ENCODE measurements at places on chromosomes 12 and 14. TPM values are rescaled to one million over a fixed set of nuclear protein-coding genes. Genes with fewer than 3 reads are reported as not detected.
A peak's percentile ranks its signal among the peaks of the same experiment; 100 is the strongest.

DNA sequence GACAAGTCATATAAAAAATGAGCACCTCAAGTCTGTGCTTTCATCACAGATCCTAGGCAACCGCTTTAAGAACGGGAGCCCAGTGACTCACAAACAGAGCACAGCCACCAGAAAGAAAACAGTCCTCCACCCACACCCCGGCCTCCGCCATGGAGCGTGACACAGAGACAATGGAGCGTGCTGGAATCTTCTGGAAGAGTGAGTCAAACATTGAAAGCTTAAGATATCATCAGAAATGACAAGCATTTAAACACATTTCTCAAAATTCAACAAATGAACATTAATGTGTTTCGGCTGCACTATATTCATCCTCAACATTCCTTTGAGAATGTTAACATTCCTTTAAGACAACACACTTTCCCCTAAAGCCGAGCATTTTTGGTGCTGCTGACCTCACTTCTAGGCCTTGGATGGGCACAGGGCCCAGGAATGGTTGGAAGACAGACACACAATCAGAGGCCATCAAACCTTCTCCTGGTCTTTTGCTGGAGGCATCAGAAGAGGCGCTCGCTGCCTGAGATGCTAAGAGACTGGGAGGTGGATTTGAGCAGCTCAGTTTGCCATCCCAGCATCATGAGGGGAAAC, 23.6 kb upstream of the TMEM132D start:
- DNase-seq: peak; percentile 81

DNA sequence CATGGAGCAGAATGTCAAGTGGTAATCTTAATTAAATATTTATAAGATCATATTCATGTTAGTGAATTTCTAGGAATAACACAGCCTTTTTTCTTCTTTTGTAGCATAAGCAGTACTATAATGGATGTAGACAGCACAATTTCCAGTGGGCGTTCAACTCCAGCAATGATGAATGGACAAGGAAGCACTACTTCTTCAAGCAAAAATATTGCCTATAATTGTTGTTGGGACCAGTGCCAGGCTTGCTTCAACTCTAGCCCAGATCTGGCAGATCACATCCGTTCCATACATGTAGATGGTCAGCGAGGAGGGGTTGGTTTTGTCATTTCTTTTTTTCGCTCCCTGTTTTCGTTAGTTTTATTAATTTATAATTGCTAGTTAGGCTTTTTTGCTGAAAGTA, 23.1 kb downstream of the AEBP2 start:
- no peak for DNase-seq

DNA sequence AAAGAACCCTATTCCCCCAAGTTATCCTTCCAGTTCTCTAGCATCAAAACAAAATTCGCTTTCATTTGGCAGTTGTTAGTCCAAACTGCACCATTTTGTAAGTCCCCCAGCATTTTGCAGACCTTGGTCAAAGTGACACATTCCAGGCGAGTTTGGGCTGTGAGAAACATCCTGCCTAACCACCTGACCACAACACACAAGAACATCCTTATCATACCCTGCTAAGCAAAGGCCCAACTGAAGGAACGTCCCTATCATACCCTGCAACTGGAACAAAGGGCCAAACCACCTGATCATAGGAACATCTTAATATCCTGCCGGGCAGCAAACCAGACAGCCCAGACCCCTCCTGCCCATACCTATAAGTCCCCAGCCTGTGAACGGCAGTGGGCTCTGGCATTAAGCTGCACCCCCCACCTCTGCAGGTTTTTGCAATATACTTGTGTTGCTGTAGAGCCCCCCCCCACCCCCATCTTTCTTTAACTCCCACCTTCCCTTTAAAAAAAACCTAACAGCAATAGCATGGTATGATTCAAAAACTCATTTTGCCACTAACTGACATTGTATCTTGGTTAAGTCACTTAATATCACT, 2.7 kb downstream of the PCNX4 start:
- DNase-seq: no peak

GRCh38 chr14:55926007-55926406, 192.2 kb upstream of the PELI2 start:
- no peak for DNase-seq

DNA sequence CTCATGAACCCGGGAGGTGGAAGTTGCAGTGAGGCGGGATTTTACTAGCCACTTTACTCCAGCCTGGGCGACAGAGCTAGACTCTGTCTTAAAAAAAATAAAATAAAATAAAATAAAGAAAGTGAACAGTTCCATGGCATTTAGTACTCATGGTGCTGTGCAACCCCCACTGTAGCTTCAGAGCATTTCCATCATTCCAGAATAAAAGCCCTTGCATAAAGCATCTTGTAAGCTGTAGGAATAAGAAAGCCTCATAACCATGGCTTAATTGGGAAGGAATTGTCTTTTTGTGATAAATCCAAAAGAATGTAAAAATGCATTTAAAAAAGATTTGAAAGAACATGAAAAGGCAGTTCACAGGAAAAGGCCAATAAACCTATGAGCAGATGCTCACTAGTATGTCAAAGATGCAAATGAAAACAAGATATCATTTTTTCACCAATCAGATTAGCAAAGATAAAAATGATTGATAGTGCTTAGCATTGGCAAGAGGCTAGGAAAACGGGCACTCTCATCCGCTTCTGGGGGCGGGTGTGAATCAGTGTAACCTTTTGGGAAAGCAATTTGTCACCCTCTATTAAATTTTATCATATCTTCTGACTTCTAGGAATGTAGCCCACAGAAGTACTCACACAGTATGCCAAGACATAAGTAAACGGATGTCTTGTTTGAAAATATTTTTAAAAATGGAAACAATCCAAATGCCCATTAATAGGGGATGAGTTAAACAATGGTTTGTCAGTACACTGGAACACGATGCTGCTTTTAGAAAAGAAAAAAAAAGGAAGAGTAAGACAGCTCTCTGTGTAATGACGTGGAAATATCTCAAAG, 46.6 kb downstream of the CFAP251 start:
- peak; percentile 77 for DNase-seq

DNA sequence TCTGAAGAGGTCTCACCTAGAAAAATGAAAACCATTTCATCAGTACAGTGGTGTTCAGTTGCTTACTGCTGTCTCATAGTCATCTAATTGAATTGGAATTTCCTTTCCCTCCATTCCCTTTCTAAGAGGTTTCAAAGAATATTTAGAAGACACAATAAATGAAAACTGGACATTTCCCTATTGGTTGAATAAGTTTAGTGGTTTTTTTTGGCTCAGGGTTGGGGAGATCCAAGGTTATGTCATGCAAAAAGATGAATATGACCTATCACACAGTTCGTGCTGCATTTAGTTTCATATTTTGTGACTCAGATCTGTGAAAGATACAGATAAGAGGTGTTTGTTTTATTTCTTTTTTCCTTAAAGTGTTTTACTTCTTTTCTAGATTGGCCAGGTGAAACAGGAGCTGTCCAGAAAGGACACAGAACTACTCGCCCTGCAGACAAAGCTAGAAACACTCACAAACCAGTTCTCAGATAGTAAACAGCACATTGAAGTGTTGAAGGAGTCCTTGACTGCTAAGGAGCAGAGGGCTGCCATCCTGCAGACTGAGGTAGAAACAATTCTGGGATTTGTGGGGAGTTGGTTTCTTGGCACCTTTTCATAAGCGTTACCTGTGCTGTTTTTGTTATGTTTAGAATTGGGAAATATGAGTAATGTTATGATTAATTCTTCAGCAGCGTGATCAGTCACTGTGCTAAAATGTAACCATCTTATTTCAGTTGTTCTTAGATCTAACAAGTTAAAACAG, 124.6 kb downstream of the ERC1 start:
- DNase-seq: peak; percentile 11

GRCh38 chr14:85402569-85403162, 127.3 kb upstream of the FLRT2 start:
- no peak for DNase-seq

DNA sequence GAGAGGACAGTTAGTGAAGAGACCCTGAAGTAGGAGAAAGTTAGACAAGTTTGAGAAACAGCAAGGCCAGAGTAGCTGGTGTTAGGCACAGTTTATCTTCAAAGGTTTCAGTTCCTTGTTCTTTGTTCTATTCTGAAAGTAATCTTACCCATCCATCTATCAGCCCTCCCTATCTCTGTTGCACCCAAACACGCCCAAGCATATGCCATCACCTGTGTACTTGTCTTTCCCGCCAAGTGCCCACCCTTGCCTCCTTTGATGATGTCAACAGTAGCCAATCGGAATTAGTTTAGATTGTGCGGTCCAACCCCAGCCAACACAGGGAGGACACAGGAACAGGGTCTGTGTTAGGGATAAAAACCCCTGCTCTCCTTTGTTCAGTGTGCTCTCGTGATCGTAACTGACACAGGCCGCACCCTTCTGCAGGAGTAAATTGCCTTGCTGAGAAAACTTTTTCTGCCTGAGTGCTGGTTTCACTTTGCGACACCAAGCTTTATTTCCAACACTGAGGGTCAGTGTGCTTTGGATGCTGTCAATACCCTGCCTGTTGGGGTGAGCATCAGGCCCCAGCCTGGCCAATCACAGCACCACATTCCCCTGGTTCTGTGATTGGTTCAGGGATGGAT, 4.7 kb upstream of the TMEM229B start:
- no peak for DNase-seq

- DNase-seq: no peak
Observed at GRCh38 chr14:74350211-74350927, 2.1 kb downstream of the VRTN start.

- no peak for DNase-seq
Observed at GRCh38 chr12:51265024-51265423, 5.2 kb downstream of the SMAGP start.

PARP2 gene
- 5.9 TPM for total RNA-seq

PAH gene
- 0.36 TPM for total RNA-seq

SSPN gene
- 0.13 TPM for total RNA-seq

KRT73 gene
- not detected for total RNA-seq

IL31 gene
- total RNA-seq: not detected

CLMN gene
- 0.35 TPM for total RNA-seq
